ENCODE measurements at places on chromosomes 6 and 20.

- no peak for DNase-seq
These were observed 178.4 kb downstream of the MBOAT1 start for GRCh38 chr6:20033697-20034407.

DNA sequence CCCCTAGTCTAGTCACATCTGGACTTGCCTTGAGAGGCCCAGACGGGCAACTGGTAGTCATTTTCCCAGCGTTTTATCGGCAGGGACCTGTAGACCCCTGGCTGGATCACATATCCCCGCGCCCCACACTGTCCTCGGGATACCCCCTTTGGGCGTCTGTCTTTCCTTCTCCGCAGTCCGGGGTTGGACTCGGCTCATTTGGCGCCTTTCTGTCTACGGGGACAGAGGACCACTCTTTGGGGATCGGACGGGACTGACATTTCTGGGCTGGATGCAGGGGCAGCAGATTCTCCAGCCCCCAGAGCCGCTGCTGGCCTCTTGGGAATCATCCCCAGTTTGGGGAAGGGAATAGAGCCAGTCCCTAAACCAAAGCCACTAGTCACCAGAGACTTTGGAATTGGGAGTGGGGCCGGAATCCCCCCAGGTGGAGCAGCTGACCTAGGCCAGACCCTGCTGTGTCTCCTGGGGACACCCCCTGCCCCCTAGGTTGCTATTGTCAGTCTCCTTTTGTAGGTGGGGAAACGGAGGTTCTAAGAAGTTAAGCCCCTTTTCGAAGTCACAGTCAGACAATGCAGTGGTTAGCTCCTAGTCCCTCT is 734 bp downstream of the FAM110A start:
- DNase-seq, result no peak

DNA sequence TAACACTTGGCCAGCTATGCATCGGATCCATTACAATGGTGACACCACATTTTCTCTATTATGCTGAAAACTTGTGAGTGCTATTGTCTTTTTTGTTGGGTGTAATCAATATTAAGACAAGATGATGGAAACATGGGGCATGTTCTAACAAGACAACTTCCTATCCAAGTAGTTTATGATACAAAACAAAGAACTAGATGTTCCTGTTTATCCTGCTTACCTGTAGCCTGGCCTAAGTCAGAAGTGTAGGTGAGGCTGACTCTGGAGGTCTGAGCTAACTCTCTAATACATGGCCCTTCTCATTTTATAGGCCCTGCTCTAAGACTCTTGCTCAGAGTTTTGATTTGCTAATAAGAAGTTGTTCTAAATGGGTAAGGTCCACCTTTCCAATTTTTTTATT is 242.4 kb upstream of the STXBP5 start:
- no peak for DNase-seq

GRCh38 chr6:10453596-10453995 is 38.7 kb upstream of the TFAP2A start:
- DNase-seq, result no peak

DNA sequence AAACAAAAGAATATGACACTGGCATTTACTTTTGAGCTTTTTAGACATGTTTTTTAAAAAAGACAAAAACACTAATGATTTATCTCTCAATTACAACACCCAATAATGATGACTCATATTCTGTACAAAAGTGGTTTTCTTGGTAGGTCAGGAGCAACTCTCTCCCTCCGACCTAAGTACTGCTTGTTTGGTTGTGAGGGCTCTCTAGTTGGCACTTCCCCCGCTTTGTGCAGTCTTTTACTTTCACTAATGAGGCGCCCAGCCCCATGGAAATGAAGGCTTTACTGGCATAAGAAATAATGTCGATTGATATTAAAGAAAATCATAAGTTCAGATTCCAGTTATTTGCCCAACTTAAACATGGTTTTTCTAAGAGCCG is 1.3 kb downstream of the KPNA5 start:
- DNase-seq, result no peak

GRCh38 chr20:48403167-48403761 is 424.5 kb downstream of the PREX1 start:
- no peak for DNase-seq

DNA sequence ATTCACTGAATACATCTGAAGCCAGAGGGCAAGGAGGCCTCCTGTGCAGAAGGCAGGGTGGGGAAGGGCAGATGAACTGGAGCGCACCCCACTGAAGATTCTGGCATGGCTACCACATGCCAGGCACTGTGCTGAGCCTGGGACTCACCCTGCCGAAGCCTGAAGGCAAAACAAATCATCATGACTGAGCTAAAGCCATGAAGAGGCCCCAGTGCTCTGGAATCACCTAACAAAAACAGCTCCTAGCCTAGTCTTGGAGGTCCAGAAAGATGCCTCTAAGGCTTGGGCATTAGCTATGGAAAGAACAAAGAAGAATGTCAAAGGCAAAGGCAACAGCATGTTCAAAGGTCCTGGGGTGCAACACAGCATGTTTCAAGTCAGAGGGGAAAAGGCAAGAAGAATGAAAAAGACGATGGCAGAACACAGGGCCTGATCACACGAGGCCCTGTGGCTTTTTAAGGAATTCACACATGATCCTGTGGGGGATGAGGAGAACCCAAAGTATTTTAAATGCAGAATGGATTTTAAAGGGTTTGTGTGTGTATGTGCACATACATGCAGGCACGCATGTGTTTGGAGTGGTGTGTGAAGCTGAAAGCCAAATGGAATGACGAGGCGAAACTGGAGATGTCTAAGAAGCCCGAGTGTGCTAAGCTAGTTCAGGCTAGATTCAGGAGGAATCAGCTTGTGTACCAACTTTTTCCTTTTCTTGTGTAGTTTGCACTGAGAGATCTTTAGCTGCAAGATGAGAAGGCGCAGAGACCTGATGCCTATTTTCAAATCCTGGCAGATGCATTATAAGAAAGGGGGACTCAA is 261.4 kb downstream of the ZNF217 start:
- no peak for DNase-seq

GRCh38 chr20:1702855-1703254 is 45.3 kb upstream of the SIRPG start:
- DNase-seq, result no peak

GRCh38 chr6:129050086-129050485 is 167.1 kb downstream of the LAMA2 start:
- DNase-seq, result peak; percentile 19

GRCh38 chr6:33720998-33721397 is 9.5 kb upstream of the UQCC2 start:
- no peak for DNase-seq

- DNase-seq, result no peak
These were observed 52.4 kb downstream of the ELOVL4 start for GRCh38 chr6:79894939-79895338.

DNA sequence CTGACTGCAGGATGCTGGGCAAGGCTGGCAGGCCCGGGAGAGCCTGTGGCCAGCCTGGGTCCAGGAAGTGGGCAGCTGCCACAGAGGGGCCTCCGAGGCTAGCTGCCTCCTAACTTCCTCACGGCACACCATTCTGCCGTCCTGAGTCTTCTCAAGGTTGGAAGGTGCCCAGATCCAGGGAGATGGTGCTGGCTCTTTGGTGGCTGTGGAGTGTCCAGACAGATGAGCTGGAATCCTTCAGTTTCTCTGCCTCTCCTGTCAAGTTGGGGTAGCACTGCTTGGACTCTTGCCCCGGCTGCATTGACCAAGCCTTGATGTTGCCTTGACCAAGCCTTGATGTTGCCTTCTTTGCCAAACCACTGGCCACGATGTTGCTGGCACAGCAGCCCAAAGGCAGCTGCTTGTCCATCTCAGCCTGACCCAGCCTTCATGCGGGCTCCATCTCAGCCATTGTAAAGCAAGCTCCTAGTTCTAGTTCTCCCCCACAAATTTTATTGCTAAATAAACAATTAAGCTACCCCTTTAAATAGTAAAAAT is 75.1 kb upstream of the AFDN start:
- DNase-seq, result no peak

- DNase-seq, result no peak
These were observed 11.6 kb upstream of the ASCC3 start for GRCh38 chr6:100892693-100893092.

DNA sequence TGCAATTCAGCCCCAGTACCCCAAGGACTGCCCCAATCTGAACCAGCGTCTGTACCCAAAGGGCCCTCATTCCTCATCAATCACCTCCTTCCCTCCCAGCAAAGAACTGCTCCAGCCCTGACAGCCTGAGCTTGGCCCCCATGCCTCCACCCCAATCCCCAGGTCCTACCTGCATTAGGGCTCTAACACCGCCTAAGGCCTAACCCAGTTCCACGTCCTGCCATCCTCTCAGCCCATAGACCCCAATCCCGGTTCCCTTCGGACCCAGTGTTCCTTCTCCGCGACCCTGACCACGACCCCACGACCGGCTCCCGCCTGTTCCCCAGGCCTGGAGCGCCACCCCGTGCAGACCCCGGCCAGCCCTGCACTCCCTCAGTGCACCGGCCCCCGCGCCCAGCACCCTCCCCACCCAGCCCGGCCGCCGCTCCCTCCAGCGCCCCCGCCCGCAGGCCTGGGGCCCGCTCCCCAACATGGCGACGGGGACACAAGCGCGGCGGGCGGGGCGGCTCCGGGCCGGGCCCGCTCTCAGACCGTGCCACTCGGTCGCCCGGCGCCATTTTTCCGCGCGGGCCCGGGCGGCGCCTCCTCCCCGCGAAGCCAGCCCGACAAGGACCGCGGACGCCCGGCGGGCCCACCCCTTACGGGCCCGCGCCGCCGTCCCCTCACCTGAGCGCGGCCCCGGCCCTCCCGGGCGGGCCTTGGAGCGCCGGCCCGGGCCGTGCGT is 483 bp downstream of the NCOA6 start:
- no peak for DNase-seq

DNA sequence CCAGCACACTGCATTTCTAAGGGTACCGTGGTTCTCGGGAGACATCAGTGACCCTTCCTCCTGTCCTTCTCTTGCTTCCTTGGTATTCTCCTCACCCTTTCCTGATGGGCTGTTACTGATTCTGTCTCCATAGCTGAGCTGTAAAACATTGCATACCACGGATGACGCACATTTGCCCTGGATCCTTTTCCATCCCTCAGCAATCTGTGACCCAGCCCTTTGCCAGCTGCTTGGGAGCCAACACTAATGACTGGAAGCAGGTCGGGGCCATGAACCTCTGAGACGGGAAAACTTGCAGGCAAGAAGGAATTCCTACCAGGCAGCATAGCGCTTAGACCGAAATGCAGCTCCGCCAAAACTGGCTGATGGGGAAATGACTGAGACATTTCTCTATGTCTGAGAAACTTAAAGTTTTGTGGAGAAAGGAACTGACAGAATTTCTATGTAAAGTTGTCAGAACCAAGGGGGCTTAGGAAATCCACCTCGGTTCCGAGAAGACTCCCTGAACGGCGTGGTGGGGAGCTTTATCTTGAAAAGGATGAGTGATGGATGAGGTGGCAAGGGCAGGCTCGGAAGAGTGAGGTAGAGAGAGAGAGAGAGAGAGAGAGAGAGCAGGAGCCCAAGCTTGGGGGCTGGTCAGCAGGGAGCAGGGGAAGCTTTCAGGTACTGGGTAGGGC is 19.2 kb downstream of the TUBB2B start:
- DNase-seq, result peak; percentile 93

- DNase-seq, result no peak
These were observed 204.5 kb downstream of the HIVEP2 start for GRCh38 chr6:142740449-142740848.

GRCh38 chr6:100730001-100730980 is 150.8 kb downstream of the ASCC3 start:
- no peak for DNase-seq

- DNase-seq, result no peak
These were observed 5.2 kb downstream of the ZNF76 start for GRCh38 chr6:35264550-35265274.

DNA sequence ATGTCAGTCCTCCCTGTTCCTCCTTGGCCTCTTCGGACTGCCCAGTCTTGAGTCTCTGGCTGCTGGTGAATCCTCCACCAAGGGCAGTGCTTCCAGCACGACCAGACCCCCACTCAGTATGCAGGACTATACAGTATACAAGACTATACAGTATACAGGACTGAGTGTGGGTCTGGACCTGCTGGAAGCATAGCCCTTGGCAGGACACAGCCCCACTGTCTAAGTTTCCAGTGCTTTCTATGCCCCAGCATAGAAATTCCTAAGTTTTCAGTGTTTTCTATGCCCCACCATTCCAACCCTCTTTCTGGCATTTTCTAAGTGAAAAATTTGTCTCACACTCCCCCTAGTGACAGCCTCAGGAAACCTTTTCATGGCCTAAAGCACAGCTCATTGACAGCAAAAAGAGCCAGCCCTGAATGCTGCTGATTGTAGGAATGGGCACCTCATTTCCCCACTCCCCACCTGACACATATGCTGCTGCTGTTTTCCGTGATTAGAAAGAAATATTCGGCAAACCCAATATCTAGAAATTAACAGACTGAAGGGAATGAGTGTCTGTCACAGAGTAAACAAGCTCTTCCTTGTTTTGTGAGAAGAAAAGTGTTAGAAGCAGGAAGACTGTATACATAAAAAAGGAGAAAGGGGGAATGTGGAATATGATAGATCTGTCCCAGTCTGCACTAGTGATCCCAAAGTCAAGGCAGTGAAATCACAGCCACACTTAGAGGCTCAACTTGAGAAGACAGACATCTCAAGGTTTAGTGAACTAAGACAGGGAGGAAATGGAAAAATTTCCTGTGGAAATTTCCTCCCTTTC is 206.9 kb downstream of the IBTK start:
- no peak for DNase-seq

- DNase-seq, result no peak
These were observed 15.1 kb downstream of the ACSS1 start for GRCh38 chr20:25042531-25043498.

- DNase-seq, result no peak
These were observed 17.1 kb downstream of the RIPOR2 start for GRCh38 chr6:24918641-24919055.

GRCh38 chr6:150261997-150262697 is 106.7 kb upstream of the IYD start:
- no peak for DNase-seq

GRCh38 chr6:127582777-127583462 is 5.9 kb downstream of the C6orf58 start:
- peak; percentile 16 for DNase-seq

DNA sequence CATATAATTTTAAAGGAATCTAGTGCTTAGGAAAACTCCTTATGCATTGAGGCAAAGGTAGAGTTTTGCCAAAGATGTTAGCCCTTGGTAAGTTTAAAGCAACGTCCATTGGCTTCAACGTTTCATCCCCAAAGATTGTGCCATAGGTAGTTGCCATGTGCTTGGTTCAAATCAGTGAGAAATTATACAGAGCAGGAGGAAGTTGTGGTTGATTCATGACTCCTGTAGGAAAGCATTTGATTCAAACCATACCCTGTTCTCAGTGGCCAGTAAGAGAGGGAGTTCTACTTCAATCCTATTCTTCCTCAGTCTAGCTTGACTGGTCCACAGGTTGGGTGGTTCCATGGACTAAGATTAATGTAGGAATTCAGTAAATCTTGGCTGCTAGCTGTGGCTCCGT is 535.6 kb downstream of the QKI start:
- no peak for DNase-seq

- DNase-seq, result no peak
These were observed at the start of gene GRIK2 for GRCh38 chr6:101393251-101393828. Gene GRIK2, plus strand, starts transcription at chr6:101393708.

GRCh38 chr6:94278146-94278545 is 858.8 kb upstream of the EPHA7 start:
- no peak for DNase-seq
